ENCODE measurements at places on chromosomes 7 and 10. TPM values are rescaled to one million over a fixed set of nuclear protein-coding genes. Genes with fewer than 3 reads are reported as not detected.

DNA sequence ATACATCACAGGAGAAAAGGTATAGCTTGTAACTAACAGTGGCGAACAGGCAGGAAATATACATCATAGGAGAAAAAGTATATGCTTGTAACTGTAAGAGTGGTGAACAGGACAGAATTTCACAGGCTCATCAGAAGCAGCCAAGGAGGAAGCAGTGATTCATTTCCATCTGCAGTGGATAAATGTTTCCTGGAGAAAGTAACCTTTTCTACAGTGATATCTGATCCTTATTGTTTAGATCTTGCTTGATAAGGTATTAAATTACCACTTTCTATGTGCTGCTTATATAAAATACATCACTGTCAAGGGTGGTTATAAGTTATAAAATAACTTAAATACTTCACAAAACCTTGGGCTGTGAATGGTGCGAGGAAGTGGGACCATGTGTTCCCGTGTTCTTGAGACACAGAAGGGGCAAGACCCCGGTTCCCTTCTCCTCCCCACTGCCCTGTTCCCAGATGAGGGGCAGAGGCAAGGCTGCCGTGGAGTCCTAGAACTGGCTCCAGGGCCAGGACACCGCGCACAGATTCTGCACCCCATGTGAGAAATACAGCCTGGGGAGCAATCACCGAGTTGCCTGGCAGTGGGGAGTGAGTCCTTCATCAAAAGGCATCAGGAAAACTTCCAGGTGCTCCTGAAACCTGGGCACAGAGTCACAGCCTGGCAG, 135.2 kb downstream of the DIP2C start:
- DNase-seq = no peak

GRCh38 chr10:3537518-3537917, 247.5 kb downstream of the KLF6 start:
- no peak for DNase-seq

GRCh38 chr7:134355927-134356326, 39.2 kb upstream of the SLC35B4 start:
- no peak for DNase-seq

DNA sequence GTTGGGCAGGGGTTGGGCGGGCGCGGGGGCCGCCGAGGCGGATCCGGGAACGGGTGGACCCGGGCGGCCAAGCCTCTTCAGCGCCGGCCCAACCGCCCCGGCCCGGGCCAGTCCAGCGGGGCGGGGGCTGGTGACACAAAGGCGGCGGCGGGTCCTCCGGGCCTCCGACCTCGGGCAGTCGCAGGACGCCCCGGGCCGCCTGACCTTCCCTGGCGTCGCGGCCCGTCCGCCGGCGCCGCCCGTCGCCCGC, 54.2 kb downstream of the METTL2B start:
- no peak for DNase-seq

- no peak for DNase-seq
Measured at GRCh38 chr7:30559611-30560010, 35.1 kb upstream of the GARS1 start.

DNA sequence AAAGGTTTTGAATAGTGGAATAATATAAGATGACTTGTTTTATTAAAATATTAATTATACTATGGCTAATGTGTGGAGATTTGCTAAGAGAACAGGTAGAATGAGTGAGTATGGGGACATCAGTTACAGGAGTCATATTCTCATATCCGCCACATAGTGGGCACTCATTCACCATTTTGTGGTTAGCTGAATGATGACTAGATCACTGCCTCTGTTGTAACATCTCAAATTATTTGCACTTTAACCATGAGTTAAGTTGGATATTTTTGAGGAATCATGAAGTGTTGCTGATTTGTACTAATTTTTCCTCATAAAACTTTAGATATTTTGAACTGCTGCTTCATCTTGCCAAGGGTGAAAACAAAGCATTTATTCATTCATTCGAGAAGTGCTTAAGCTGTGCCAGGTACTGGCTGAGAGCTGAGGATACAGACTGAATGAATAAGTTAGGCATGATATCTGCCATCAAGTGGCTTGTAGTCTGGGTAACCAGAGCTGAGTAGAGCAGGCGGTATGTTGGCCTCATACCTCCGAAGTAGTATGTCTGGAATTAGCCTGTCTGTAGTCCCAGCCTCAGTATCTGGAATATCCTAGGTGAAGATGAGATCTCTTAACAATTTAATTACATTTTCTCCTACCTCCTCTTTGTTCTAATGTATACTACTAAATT, 100.5 kb downstream of the ZEB1 start:
- DNase-seq = no peak

Gene DRGX
- total RNA-seq = not detected

Gene AKR1C8
- not detected for total RNA-seq
